ENCODE measurements at places on chromosomes 3 and 15.

DNA sequence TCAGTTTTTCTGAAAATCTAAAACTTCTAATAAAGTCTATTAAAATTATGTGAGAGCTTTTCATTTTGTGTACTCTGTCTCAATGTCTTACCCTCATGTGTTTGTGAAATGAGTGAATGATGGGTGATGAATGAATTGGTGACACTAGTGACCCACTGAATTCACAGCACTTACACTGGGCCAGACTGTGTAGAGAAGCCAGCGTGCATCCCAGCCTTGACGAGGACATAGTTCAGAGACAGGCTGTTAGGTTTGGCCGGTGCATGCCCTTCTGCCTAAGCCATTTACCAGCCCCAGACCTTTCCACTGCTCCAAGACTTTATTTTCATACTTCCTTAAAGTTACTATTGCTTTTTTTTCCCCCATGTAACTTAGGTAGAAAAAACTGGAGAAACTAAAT, 38.8 kb downstream of the FBXO22 start:
- DNase-seq: no peak

DNA sequence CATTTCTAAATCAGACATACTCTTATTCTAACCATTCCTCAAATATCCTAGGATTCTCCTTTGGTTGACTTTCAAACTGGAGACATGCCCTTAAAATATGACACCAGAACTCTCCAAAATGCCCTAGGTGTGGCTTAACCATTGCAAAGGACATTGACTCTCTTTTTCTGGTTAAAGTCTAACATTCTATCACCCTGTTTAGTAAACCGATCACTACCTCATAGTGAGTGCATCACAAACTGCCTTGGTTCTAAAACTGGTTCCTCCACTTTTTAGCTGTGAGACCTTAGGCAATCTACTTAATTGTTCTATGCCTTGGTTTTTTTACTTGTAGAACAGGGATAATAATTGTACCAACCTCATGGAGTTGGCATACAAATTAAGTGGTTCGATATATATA, 224.3 kb downstream of the CDIN1 start:
- DNase-seq: no peak

DNA sequence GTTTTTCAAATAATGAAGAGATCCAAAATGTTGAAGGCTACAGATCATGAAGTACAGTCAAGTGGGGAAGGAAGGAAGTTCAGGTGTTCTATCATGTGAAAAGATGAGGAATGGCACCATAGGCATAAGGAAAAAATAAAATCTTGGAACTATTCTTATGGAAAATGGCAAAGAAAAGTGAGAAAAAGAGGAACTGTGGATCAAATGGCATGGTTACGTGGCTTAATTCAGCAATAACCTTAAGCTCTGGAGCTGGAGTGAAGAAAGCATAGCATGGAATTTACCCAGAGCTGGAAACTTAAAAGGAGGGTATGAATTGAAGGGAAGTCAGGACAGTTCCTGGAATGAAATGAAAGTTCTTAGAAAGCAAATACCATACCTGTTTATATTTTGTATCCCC, 14.4 kb downstream of the ETFA start:
- DNase-seq: no peak

DNA sequence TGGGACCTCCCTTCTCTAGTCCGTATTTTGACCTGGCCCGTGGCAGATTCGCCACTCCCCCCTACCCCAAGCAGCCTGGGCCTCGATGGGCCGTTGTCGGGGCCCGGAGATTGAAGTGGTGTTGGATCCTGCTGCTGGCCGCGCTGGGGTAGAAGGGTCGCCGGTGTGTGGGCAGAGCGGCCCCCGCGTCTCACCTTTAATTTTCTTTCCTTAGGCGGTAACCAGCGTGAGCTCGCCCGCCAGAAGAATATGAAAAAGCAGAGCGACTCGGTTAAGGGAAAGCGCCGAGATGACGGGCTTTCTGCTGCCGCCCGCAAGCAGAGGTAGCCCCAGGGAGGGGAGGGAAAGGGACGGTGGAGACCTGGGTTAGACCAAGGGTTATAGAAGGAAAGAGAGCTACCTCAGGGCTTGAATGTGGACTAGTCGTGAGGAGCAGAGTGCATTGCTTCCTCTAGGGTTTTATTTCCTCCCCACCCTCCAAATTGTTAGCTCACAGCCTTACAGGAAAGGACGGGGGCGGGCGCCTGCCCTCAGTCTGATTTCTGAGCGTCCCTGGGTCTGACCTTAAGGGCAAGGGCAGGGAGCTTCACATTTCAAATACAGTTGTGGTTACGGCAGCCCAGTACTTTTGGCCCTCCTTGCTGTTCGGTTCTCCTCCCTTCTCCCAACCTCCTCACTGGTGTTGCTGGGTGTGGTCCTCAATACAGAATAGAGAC, 799 bp downstream of the SERF2 start:
- DNase-seq: peak; percentile 53

GRCh38 chr15:54836052-54836795, 360.5 kb downstream of the RSL24D1 start:
- DNase-seq: no peak

DNA sequence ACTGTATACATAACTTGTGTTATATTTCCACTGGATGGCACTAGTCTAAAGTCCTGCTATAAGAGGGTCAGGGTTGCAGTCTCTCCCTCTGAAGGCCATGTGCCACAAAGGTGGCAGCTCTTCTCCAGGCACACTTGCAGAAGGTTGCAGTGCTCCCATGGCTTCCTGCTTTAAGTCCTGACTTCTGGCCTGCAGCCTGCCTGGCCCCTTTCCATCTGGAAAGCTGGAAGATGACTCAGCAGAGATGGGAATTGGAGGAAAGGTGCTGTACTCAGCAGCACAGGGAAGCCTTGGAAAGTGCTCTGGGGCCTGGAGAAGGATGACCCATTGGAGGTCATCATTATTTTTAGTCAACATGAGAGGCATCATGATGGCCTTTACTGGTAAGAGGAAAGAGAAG, 40.9 kb upstream of the MRPL3 start:
- DNase-seq: peak; percentile 88

- no peak for DNase-seq
These were observed 235.3 kb upstream of the MME start for GRCh38 chr3:154844863-154845262.

All from AG10803 (cell line).